Right lung (tissue), 10 donors: ENCODE measurements at places on chromosomes 11 and 22.

DNA sequence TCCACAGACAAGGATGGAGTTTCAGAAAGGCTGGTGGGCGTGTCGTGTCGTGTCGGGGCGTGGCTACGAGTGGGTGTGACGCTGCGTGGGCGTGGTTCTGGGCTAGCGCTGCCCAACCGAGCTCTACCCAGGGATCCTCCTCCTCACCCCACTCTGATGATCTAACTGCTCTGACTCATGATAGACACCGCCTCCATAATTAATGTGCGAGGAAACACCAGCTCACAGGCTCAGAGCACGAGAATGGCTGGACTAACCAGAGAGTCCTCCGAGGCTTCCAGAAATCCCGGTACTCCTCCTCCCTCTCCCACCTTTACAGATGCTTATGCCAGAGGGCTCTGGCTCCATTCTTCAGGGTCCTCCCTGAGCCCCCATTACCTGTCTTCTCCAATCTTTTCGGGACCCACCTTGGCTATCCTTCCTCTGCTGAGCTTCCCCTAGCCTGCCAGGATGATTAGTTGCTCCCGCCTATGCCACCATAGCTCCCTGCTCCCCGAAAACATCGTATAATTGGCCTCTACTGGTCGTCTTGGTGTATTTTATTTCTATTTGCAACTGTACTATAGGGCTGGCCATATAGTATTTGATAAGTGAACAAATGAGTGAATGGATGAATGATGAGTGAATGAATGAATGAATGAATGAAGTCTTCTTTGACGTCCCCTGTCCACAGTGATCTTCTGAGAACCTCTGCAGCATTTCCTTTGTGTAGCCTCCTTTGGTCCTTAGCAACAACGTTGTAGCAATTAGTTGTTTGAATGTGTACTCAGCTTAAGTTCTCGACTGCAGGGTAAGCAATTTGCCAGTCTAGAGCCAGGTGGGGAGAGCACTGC is 21.7 kb downstream of the TMPRSS13 start:
- DNase-seq = peak; percentile 56

- DNase-seq = no peak
Measured at GRCh38 chr22:24303007-24303406, 32.4 kb downstream of the SPECC1L start.

- no peak for DNase-seq
Measured at GRCh38 chr11:105968021-105968697, 53.9 kb downstream of the MSANTD4 start.

DNA sequence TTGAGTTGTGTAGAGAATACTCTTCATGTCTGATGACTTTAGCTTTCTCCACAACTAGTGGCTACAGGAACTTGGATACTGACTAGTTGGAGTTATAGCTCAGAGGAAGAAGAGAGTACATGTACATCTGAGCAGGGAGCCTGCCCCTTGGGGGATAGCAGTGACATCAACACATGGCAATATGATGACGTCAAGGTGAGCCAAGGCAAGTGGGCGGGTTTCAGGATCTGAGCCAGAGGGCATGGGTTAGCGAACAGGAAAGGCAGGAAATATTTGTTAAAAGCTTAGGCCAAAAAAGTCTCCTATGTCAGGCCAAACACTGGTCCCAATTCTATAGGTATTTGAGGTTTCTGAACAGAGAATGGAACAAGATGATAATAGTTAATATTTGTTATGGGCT is 42.0 kb upstream of the HORMAD2 start:
- DNase-seq = no peak

- no peak for DNase-seq
Measured at GRCh38 chr11:44611687-44612434, 46.4 kb downstream of the CD82 start.

DNA sequence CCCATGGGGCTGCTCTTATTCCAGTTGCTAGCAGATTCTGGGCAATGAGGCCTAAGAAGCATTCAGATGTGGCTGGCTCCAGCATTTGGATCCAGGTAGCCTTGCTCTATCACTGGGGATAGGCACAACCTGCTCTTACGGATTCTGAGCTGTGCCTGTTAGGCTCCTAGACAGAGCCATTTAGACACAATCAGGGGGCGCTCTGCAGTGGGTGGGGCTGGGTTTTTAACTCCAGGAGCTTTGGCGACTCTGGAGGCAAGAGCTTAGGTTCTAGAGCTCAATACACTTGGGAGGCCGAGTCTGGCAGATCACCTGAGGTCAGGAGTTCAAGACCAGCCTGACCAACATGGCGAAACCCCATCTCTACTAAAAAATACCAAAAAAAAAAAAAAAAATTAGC is 32.0 kb downstream of the KCNC1 start:
- no peak for DNase-seq

GRCh38 chr22:48096411-48096810 is 1334.0 kb downstream of the TBC1D22A start:
- no peak for DNase-seq
